ENCODE measurements at places on chromosomes 3 and 15.

DNA sequence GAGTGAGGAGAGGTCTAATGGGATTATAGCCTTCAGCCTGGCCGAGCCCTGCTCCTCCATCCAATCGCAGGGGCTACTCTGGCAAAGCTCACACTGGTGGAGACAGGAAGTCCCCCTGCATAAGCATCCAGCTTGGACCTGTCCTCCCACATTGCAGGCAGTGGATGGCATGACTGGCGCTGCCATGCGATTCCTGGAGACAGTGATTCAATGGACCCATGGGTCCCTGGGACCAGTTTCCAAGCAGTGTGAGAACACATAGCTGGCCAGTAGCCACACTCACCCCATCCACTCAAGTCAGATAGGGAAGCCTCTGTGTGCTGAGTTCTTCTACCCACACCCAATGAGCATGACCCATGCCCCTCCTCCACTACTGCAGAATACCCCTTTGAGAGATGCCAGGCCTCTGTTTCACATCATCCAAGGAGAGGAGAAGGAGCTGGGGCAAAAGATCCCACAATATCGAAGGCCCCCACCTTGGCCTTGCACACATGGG is 18.1 kb upstream of the POC1A start:
- no peak for DNase-seq

- no peak for DNase-seq
Observed at GRCh38 chr3:187987924-187988323, 166.0 kb upstream of the LPP start.

- DNase-seq: no peak
Observed at GRCh38 chr3:118447339-118447738, 587.3 kb downstream of the IGSF11 start.

DNA sequence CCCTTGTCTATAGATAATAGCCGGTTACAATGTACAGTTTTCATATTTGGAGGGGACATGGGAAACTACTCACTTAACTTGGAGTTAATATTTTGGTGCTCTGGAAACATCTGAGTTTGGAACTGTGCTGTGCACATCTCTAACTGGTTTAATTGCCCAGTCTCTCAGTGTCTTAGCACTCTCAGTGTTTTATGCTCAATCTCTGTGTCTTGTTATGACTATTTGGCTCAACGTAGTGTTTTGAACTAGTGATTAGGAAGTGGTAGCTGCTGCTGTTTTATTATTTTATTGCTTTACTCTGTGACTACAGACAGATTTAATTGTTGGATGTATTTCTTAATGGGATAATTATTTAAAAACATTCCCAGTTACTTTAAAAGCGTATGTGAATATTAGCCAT is 17.0 kb downstream of the FNDC3B start:
- DNase-seq: no peak

GRCh38 chr3:42446111-42447050 is 36.0 kb upstream of the LYZL4 start:
- no peak for DNase-seq

DNA sequence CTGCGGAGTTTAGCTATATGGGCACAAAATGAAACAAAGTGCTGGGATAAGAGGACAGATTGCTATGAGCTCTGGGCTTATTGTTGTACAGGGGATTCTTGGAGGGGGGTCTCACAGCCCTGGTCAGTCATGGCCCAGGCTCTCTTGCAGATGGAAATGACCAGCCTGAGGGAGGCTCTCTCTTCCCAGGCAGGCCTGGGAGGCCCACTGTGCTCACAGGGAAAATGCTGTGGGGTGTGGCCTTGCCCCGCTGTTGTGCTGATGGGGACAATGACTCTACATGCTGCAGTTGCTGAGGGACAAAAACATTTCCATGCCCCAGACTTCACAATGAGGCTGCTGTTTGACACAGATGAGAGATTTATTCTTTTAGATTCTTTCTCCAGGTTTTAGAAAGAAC is 202.2 kb downstream of the KLF13 start:
- no peak for DNase-seq

- no peak for DNase-seq
Observed at GRCh38 chr15:50234764-50235163, 30.8 kb downstream of the HDC start.

- no peak for DNase-seq
Observed at GRCh38 chr15:100200287-100200880, 141.4 kb downstream of the ADAMTS17 start.

DNA sequence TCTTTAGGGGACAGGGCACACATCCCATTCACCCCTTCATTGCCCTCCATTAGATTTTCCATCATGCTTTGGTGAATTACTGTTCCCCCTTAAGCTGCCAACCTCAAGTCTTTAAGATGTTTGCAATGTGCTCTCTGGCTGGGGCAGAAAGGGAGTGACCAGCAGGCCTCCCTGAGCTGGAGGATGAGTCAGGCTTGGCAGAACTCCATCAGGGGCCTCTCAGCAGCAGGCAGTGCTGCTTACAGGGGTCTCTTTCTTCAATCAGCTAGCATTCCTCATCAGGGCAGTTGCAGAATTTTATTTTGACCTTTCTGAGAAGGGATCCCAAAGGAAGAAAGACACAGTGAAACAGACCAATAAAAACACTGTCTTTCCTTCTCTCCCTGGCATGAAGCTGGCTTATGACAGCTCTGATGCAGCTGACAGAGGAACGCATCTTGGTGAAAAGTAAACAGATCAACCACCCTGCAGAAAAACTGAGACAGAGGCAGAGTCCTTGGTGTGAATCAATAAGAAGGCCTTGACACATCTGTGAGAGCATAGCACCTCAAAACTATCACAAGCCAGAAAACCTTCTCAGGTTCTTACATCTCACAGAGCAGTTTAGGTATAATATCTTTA is 88.7 kb upstream of the MRPL3 start:
- no peak for DNase-seq

DNA sequence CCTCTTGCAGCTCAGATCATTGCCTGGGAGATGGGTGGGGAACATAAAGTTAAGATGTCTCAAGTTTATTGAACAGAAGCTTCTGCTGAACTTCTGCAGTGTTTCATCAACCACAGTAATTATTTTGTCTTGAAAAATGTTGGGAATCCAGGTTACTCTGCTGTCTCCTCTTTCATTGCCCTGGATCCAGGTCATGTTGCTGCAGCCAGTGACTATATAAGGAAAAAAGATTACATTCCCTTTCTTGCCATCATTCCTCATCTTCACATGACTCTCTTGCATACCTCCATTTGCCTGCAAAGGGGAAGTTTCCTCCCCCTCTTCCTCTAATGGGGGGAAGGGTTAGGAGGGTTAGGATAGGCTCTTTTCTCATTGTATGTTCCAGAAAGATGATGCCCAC is 15.1 kb downstream of the GMNC start:
- DNase-seq: no peak

DNA sequence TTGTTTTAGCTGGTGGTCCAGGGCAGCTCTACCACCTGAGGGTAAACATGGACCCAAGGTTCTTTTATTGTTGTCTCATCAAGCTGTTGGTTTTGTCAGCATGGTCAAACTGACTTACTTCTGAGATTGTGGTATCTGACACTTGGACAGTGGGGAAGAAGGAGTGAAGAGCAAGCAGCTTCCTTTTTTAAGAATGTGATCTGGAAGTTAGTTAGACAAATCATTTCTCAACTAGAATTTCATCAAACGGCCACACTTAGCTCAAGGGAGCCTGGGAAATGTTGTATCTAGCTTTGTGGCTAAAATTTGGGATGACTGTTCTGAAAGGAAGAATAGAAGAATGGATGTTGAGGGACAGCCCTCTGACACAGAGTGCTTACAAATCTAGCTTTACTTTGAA is 215.2 kb downstream of the ZNF621 start:
- DNase-seq: no peak

- no peak for DNase-seq
Observed at GRCh38 chr15:64690578-64691296, 84.7 kb downstream of the RBPMS2 start.

GRCh38 chr15:66039117-66039871 is 170.0 kb downstream of the RAB11A start:
- DNase-seq: no peak

DNA sequence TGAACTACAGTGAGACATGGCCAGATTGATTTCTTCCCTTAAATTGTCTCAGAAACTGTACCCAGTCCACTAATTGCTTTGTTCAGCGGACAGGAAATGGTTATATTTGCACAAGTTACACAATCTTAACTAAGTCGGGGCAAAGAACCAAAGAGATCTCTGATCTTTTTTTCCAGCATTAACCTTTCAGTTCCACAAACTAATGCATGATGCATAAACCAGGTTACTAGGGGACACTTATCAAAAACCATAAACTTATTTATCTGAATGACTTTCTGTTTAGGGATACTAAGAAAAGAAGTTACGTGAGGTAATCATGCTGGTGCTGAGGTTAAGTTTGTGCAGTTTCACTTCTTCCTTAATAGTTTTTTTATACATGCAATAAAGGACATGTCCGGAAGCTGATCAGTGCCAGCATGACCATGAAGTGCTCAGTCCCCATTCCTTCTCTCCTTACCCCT is 22.4 kb downstream of the FNDC3B start:
- no peak for DNase-seq

DNA sequence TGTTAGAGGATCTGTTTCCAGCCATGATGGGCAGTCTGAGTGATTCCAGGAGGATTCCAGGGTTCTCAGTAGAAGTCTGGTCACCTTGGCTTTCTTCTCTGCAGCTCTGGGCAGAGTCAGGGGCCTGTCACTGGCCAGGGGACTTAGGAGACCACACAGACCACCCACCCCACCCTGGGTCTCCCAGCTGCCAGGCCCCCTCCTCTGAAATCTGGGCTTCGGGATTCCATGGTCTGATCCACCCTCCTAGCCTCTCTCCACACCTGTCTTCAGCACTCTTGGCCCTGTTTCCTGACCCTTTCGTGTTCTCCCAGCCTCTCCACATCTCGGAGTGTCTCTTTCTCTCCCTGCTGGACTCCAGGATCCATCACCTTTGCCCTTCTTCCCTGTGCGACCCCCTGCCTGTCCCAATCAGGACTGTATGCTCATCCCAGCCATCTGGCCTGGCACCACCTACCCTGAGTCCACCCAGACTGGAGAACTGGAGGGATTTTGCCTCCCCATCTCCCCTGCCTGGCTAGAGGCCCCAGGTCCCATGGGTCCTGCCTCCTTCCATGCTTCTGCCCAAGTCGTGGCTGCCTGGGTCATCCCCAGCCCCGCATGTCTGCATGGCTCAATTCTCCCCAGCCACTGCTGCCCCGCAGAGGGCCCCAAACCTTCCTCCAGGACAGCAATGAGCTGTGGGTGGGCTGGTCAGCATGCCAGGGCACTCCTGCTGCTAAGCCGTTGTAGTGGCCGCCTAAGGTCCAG is 34.3 kb downstream of the GOLGA6L10 start:
- DNase-seq: no peak

- no peak for DNase-seq
Observed at GRCh38 chr3:12483872-12484197, 445 bp upstream of the TSEN2 start.

DNA sequence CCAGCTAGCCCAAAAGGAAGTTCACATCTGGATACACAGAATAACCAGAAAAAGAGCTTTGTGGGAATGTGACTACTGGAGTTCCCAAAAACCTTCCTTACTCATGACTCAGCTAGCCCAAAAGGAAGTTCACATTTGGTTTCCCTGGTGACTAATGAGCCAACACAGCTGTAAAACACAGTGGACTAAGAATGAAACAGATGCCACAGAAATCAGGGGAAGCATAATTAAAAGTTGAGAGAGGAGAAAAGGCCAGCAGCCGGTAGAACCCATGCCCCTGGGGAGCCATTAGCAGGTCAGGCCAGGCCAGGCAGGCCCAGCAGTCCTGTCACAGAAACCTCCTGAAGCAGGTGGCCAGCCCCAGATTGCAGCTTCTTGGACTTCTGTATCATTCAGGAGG is 130.3 kb downstream of the GHSR start:
- no peak for DNase-seq

- no peak for DNase-seq
Observed at GRCh38 chr3:61226166-61226686, 25.0 kb downstream of the FHIT start.

DNA sequence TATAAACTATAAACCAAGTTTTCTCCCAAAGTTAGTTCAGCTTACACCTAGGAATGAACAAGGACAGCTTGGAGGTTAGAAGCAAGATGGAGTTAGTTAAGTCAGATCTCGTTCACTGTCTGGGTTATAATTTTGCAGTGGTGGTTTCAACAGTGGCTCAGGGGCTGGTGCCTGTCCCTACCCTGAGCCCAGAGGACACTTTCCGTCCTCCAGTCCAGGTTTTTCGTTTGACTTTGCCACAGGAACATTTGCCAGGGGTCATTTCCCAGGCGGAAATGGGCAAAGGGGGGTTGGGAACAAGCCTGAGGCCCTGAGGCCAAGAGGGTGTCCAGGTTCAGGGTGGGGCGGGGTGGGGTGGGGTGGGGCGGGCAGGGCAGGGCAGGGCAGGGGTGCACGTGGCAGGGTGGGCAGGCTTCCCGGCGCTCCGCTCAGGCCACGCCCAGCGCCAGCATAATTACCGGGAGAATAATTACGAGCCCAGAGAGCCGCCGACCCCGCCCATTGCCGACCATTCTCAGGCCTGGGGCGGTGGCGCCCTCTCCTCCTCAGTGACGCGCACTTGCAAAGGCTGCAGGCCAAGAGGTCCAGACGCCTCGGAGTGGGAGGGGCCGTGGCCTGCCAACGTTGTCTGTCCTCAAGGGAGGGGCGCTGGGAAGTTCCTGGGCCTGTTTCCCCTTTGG is 70.4 kb downstream of the KLF13 start:
- DNase-seq: no peak

- no peak for DNase-seq
Observed at GRCh38 chr3:96900031-96900430, 85.6 kb downstream of the EPHA6 start.

- no peak for DNase-seq
Observed at GRCh38 chr3:162269636-162270458, 773.2 kb downstream of the OTOL1 start.

DNA sequence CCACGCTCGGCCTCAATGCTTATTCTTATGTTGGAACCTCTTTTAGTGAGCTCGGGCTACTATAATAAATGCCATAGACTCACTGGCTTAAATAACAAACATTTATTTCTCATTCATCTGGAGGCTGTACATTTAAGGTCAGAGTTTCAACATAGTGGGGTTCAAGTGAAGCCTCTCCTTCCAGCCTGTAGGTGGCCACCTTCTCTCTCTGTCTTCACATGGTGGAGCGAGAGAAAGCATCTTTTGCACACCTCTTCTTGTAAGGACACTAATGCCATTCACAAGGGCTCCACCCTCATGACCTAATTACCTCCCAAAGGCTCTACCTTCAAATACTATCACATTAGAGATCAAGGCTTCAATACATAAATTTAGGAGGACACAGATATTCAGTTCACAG is 520.3 kb upstream of the EPHA6 start:
- no peak for DNase-seq

DNA sequence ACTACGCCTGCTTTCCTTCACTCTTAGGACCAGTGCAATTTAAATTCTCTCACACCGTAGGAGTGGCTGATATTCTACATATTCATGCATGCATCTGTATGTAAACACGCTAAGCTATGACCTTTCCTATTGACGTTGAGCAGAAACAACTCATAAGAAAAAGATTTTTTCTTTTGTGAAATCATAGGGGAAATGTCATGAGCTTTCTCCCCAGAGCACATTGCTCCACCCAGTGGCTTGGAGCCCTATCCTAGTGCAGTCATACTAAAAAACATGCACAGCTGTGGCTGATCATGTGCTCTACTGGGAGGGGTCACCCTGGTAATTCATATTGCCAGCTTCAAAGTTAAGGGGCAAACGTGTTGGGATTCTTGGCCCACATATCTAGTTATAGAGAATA is 1.8 kb upstream of the MESD start:
- no peak for DNase-seq

All from stimulated activated CD4-positive, alpha-beta T cell treated with anti-CD3 and anti-CD28 coated beads, TNF-alpha, amount 100 ng/mL, for 24 hours (primary cell).